ENCODE measurements at places on chromosomes 4 and X. TPM values are rescaled to one million over a fixed set of nuclear protein-coding genes. Genes with fewer than 3 reads are reported as not detected.
A peak's percentile ranks its signal among the peaks of the same experiment; 100 is the strongest.

- peak; percentile 54 for DNase-seq
Observed at GRCh38 chr4:76376534-76376933, 44.4 kb downstream of the CCDC158 start.

- DNase-seq: no peak
Observed at GRCh38 chr4:114132830-114133229, 153.4 kb upstream of the ARSJ start.

GRCh38 chr4:8141935-8142334 is 16.7 kb downstream of the ABLIM2 start:
- DNase-seq: no peak

GRCh38 chr4:174088795-174089194 is 194.7 kb downstream of the FBXO8 start:
- DNase-seq: no peak

GRCh38 chr4:36304138-36304681 is 22.8 kb downstream of the DTHD1 start:
- no peak for DNase-seq

DNA sequence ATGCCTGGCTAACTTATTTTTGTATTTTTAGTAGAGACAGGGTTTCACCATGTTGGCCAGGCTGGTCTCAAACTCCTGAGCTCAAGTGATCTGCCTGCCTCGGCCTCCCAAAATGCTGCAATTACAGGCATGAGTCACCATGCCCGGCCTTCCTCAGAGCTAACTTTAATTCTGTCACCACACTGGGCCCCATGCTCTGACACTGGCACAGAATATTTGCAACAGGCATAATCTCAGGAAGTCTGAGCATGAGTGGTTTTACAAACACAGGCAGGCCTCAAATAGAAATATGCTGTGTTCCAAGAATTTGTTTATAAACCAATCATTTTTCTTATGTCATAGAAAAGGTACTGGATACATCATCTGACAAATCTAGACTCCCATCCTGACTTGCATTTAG is 32.7 kb upstream of the FAM9C start:
- peak; percentile 11 for DNase-seq

DNA sequence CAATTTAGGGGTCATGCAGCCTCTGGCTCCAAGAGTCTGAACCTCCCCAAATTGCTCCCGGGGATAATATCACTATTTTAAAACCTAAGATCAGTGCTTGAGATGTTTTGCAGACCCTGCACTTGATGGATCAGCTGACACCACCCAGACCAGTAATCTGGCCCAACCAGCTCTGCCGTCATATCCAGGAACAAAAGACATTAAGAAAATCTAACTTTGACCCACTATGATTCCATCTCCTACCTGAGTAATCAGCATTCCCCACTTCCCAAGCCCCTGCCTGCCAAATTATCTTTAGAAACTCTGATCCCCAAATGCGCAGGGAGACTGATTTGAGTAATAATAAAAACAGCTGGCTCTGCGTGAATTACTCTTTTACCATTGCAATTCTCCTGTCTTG is 34.4 kb upstream of the CCNG2 start:
- no peak for DNase-seq

DNA sequence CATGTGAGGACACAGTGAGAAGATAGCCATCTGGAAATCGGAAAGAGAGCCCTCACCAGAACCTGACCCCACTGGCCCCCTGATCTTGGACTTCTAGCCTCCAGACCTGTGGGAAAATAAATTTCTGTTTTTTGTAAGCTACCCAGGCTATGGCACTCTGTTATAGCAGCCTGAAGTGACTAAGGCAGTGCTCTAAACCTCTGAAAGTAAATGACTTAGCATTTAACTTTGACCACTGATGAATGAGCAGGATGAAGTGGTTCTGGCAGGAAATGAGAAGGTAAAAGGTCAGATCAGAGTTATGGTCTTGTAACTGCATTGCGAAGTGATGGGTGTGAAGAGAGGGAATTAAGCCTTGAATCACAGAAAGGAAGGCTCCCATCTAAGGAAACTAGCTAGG is 17.0 kb downstream of the GPAT3 start:
- DNase-seq: peak; percentile 98

DNA sequence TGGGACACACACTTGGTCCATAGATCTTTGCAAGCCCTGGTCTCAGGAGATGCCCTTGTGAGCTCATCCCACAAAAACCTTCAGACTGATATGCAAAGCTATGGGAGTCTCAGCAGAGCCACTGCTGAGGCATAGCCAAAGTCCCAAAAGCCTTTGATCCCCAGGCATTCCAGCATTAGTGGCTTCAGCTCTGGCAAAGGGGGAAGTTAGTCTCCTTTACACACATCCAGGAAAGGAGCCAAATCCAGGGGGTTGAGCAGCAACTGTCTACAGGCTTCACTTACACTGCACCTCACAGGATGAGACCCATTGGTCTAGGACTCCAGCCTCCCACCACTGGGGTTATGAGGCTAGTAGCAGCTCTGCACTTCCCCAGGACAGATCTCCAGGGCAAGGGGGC is 14.0 kb downstream of the PF4 start:
- no peak for DNase-seq

DNA sequence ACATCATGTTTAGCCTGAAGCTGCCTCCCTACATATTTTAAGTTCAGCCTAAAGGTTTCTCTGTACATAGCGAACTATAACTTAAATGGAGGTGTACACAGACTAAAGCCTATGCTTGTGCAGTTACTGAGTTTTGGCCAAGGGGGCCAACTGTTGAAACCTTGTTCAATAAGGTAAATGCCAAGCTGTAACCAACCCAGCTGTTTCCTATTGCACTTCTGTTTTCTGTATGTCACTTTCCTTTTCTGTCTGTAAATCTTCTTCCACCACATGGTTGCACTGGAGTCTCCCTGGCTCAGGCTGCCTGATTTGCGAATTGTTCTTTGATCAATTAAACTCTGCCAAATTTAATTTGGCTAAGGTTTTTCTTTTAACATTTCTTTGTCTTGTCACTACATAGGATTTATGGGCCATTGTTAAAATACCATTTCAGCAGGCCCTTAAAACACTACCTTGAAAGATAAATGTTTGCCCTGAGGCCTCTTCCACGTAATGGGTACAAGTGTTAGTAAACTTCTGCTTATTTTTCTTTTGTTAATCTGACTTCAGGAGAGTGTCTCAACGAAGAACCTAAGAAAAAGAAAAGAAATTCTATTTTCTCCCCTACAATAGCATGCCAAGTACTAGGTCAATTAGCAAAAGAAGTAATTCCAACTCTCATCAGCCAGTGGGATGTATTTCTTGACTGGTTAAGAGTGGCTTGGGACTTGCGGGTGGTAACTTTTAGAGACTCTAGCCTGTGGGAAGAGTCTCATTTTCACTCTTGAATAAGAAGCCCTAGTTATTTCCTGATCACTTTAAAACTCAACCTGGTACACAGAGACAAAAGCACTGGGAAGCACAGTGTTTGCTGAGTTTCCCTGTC is 45.7 kb upstream of the PRSS12 start:
- DNase-seq: no peak

DNA sequence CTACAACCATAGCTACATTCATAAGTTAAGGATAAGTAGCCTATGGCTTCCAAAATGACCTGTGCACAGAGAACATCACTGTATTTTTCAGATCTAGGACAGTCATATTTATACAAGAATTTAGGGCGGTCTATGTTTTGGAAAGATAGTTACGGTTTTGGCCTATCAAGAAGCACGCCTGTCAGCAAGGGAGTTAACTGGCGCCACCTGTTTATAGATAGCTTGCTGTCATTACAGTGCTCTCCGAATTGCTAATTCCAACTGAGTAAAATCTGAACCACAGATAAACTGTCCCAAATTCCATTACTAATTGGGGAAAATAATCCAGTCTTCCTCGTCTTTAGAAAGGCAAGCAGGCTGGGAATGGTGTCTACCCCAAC is 646 bp downstream of the ABCB7 start:
- DNase-seq: no peak

- DNase-seq: no peak
Observed at GRCh38 chr4:25377572-25378436, 741 bp downstream of the ANAPC4 start.

GRCh38 chrX:66632473-66632872 is 6.4 kb downstream of the EDA2R start:
- DNase-seq: no peak

- peak; percentile 92 for DNase-seq
Observed at GRCh38 chr4:183335369-183335940, 13.2 kb upstream of the CLDN24 start.

- DNase-seq: peak; percentile 26
Observed at GRCh38 chr4:64584981-64585557, 175.8 kb upstream of the TECRL start.

DNA sequence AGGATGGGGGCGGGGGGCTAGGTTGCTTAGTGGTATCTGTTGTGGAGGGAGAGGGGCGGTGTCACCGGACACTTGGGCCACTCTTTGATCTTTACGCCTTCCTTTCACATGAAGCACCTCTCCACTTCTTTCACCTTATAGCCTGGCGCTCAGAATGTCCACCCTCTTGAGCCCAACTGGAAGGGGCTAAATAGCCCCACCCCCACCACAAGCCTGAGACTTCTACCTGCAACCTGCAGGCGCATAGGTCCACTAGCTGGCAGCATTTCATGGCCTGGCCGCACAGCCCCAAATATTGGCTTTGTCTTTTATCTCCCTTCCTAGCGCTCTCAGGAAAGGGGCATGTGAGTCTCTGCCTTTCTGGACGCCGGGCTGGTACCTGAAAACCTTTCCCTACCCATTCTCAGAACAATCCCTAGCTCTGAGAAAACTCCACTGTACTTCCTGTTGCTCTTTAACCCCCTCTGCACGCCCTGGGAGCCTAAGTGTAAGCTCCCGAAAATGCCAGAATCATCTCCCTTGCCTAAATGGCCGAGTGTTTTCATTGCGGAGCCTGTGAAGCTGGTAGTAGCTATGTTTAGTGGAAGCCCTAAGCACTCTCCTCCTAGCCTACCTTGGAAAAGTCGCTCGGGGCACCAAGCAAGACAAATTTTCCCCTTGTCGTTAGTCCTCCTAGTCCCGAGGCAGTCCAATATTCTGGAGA is 1.2 kb upstream of the TRPC5 start:
- DNase-seq: no peak

DNA sequence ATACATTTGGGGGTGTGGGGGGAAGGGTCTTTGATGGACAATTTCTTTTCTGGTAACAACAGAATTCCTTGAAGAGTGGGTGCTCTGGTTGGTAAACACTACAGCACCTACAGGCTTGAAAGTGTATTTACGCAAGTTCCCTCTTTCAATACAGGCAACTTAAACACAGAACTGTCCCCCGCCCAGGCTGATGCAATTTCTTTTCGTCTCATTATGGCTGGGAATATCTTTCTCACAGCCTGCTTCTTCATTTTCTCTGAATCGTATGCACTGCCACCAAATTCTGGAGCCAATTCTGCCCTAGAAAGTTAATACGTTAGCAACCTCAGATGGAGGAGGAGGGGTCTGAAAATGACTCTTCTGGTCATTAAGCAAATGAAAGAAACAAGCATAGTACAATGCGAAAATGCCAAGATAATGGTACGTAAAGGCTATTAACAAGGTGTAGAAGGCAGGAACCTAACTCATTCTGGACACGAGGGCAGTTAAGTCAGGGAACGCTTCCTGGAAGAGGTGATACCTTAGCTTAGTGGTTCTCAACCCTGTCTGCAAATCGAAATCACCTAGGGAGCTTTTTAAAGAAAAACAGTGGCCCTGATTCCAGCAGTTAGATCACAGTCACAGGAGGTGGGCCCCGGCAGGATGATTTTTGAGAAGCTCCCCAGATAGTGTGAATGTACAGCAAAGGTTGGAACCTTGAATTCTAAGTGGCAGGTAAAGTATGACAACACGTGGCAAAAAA is 1.0 kb downstream of the AGA start:
- DNase-seq: peak; percentile 38

GRCh38 chrX:110915570-110915969 is 120.0 kb upstream of the CHRDL1 start:
- DNase-seq: no peak

DNA sequence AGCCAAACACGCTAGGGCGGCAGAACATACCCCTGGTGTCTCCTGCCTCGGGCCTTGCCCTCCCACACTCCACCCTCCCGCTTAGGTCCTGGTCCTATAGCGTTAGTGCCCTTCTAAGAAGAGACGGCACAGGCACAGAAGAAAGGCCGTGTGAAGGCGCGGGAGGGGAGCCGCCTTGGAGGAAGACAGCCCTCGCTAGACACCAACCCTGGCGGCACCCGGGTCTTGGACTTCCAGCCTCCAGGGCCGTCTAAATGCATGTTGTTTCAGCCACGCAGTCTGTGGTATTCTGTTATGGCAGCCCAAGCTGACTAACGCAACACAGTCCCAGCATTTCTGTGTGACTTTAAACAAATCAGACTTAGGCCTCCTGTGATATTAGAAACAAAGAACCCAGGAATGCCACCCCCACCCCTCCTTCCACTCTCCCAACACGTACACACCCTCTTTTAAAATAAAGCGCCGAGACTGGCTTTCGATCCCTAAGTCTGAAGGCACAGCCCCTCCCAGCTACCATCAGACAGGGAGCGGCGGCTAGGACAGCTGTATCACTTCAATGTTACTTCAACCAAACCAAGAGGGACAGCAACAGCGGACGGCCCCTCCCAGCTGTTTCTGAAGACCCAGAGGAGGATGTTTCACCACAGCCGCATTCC is 128.0 kb downstream of the AFAP1 start:
- DNase-seq: no peak

- no peak for DNase-seq
Observed at GRCh38 chr4:532588-533317, 33.7 kb downstream of the PIGG start.

DNA sequence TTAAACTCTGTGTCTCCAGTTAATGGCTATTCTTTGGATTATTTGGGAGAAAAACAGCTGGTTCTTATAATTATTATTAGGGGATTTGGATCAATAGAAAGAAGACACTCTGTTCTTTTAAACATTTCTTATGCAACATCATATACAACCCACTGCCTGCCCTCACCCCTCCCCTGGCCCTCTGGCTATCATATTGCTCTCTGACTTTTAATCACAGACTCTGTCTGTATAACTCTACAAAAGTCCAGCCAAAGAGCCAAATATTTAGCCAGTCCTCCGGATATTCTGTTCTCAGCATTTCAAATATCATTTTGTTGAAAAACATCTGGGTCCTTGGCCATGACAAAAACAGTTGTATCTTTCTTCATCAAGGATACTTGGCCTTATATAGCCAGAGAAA is 19.0 kb upstream of the PACRGL start:
- no peak for DNase-seq

PHKA1 gene
- 4.0 TPM for total RNA-seq

MAOA gene
- total RNA-seq: 9.9 TPM

TSPAN6 gene
- 56.6 TPM for total RNA-seq

BMX gene
- 0.35 TPM for total RNA-seq

TLR10 gene
- not detected for total RNA-seq

GATA1 gene
- not detected for total RNA-seq

SPIN4 gene
- total RNA-seq: 1.7 TPM

MEPE gene
- total RNA-seq: not detected

MSANTD1 gene
- total RNA-seq: 0.99 TPM

GPRASP2 gene
- total RNA-seq: 13.2 TPM

SHROOM2 gene
- total RNA-seq: 6.1 TPM

ZNF185 gene
- total RNA-seq: 63.4 TPM

FHDC1 gene
- 3.6 TPM for total RNA-seq

CNKSR2 gene
- total RNA-seq: 0.40 TPM

LANCL3 gene
- 0.20 TPM for total RNA-seq

PASD1 gene
- total RNA-seq: not detected

KCTD8 gene
- total RNA-seq: not detected

C4orf36 gene
- 2.1 TPM for total RNA-seq

Data from renal cortical epithelial cell (primary cell).